ENCODE measurements at places on chromosomes 3 and 15.

GRCh38 chr15:79969146-79969545 lies 1.9 kb downstream of the BCL2A1 start:
- peak; percentile 32 for DNase-seq

DNA sequence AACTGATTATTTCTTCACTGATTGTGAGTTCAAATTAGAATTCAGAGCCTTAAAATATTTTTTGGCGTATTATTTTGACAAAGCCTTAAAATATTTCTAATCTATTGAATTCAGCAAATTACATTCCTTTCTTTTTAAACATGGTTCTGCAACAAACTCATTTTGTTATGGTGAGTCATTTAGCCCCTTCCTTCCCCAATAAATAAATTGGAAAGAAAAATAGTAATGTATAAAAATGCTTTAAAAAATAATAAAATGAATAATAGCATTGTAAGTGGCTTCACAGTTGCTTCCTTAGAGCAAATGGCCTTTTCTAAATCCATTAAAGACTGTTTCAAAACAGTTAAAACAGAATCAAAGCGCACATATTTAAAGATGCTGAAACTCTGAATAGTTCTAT lies 12.1 kb downstream of the CSNK1G1 start:
- DNase-seq, result no peak

GRCh38 chr15:22799902-22800301 lies 13.5 kb downstream of the NIPA1 start:
- no peak for DNase-seq

GRCh38 chr3:27423463-27423862 lies 54.3 kb upstream of the NEK10 start:
- no peak for DNase-seq

DNA sequence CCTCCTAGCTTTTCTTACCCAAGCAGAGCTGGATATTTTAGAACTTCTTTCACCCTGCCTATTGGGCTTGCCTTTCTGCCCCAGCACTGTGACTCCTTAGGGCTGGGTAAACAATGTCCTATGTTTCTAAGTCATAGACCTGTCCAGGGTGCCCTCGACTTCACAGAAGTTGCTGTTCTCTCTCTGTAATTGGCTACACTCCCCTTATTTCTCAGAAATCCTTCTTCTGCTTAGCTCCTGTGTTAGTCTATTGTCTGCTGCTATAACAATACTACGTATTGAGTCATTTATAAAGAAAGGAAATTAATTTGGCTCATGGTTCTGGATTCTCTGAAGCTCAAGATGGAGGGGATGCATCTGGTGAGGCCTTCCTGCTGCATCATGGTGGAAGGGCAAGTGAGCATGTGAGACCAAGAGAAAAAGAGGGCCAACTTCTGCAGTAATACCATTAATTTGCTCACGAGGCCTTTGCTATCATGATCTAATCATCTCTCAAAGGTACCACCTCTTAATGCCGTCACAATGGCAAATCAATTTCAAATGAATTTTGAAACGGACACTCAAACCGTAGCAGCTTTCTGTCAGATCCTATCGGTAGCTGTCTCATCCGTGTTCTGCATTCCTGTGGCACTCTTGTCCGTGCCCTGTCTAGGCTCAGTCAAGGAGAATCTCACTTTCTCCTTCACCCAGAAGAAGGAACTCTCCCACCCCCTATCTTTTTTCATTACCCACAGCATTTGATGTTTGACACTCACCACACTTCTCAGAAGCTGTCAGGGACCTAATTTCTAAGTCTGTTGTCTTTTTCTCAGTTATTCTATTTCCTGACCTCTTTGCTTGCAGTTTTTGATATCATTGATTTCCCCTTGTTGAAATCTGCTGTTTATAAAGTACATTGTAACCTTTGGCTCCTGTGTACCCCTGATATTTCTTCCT lies 22.3 kb upstream of the GPR171 start:
- no peak for DNase-seq

- no peak for DNase-seq
These were observed 64.5 kb downstream of the MDFIC2 start for GRCh38 chr3:70247955-70248354.

DNA sequence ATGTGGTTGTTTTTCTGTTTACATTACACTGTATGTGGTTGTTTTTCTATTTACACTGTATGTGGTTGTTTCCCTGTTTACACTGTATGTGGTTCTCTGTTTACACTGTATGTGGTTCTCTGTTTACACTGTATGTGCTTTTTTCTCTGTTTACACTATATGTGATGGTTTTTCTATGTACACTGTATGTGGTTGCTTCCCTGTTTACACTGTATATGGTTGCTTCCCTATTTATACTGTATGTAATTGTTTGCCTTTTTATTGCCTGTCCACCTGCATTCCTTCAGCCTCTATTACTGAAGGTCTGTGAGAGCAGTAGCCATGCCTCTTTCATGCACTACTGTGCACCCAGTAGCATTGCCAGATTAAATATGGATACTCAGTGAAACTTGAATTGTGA lies 94.3 kb downstream of the MITF start:
- no peak for DNase-seq

GRCh38 chr3:58164199-58164879 lies 46.4 kb downstream of the DNASE1L3 start:
- DNase-seq, result no peak

DNA sequence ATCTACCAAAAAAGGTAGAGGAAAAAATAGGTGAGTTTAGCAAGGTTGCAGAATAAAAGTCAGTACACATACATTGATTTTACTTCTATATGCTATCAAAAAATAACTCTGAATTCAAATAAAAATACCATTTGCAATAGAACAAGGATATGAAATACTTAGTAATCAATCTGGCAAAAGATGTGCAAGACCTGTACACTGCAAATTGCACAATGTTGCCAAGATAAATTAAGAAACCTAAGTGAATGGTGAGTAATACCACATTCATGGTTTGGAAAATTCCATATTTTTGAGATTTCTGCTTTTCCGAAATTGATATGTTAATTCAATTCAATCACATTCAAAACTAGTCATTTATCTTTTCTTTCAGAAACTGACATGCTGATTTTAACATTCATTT lies 464.8 kb downstream of the EPHA3 start:
- no peak for DNase-seq
